Progenitor cell of endocrine pancreas (in vitro differentiated cells): ENCODE measurements at places on chromosomes 12 and 14. TPM values are rescaled to one million over a fixed set of nuclear protein-coding genes. Genes with fewer than 3 reads are reported as not detected.

LLPH gene
- total RNA-seq: 20.8 and 22.4 TPM in 2 replicates

NYNRIN gene
- 38.3 and 40.0 TPM in 2 replicates for total RNA-seq

CACNA2D4 gene
- 0.34 and 0.58 TPM in 2 replicates for total RNA-seq

CCDC184 gene
- total RNA-seq: 0.12 TPM in 1 of 2 replicates, not detected in the other

WNT5B gene
- total RNA-seq: 8.9 and 10.1 TPM in 2 replicates

MIA2 gene
- total RNA-seq: 34.0 and 34.7 TPM in 2 replicates

LGALS3 gene
- 27.0 and 49.3 TPM in 2 replicates for total RNA-seq
